ENCODE measurements at places on chromosomes 16 and 17.

- no peak for DNase-seq
These were observed 45.9 kb upstream of the KCNJ16 start for GRCh38 chr17:70028978-70029767.

DNA sequence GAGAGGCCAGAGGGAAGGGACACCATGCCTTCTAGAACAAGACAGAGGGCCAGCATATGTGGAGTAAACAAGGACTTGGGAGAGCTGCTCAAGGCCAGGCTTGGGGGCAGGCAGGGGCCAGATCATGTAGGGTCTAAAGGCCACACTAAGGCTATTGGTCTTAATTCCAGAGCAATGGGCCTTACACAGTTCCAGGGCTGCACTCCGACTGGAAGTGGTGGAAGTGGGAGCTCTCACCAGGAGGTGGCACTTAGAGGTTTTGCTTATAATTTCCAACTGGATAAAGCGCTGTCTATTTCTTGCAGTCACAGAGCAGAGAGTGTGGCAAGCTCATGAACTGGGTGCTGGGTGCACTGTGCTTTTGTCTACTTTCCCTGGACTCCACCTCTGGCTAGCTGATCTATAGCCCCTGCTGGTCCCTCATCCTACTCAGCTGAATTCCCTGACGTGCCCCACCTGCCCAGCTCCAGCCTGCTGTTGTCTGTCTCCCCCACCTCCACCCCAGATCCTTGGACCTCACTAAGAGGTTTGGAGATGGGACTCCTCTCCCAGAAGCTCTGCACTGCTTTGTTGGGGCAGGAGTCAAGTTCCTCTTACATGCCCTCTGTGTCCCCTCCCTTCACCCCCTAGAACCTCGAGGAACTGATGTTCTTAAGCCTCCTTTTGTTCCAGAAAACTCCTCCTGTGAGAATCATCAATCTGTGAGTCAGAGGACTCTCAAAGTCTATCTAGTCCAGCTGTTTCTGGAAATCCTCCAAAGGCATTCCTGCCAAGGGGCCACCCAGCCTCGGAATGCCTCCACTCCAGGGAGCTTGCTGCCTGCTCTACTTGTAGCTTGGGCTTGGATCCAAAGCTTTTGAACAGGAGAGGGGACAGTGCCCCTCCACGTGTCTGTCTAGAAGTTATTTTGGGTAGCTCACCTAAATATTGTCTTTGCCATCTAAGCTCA, 48.1 kb upstream of the KSR1 start:
- no peak for DNase-seq

DNA sequence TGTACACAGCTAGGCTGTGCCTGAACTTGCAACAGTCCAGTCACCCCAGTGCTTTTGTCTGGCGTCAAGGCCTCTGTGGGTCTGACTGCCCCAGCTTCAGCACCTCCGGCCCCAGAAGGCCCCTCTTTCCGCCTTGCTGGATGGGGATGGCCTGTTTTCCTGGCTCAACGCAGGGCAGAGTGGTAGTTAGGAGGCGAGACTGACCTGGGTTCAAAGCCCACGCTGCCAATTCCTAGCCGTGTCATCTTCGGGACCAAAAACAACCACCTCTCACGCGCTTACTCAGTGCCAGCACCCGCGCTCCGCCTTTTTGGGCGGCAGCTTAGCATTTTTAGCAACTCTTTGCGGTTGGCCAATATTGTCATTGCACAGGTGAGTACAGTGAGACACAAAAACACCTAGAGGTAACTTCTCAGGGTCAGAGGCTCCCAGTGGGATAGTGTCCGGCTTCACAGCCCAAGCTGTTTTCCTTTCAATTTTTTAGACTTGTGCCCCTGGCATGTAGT, 4.6 kb downstream of the MYBBP1A start:
- no peak for DNase-seq

DNA sequence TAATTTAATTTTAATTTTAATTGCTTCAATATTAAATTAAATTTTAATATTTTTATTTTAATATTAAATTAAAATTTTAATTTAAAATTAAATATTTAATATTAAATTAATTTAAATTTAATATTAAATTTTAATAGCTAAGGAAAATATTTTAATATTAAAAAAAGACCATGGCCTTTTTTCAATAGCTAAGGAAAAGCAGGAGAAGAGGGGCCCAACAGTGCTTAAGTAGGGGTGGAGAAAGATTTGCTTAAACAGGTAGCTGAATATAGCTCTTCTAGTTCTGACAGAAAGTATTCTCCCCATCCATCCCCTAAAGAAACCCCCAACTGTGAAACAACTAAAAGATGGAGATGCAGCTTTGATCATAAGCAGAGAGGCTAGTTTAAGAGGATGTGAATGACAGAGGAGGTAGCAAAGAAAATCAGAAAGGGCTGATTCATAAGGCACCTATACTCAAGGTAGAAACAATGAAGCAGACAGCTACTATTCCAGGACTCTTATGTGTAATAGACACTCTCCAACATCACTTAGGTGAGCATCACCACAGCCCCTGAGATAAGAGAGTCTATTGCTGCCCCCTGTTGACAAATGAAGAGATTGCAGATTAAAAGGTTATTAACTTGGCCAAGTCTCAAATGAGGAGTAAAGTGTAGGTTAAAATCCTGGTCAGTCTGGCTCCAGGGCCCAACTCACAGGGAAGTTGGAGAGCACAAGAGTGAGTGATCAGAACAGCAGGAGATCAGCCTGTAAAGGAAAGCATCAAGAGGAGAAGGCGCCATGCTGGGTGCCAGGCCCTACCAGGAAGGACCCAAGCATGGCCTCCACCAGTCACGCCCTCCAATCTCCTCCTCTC, 7.8 kb upstream of the RNASEK start:
- no peak for DNase-seq

DNA sequence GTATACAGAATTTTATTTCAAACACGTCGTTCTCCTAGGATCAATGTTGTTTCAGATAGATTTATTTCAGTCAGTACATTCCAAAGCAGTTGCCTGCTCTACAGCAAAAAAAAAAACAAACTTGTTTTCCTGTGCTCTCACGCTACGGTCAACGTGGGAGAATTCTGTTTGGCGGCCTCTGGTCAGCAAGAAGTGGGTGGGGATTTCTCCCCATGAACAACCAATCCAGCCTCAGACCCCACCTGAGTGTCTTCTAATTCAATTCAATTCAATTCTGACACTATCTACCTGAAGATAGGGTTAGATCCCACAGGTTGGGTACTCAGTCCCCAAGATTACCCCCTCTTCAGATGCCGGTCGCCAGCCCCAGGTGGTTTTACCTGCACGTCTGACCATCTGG, 22.1 kb downstream of the C17orf58 start:
- DNase-seq: no peak

- DNase-seq: no peak
These were observed 36.6 kb downstream of the TNRC6A start for GRCh38 chr16:24766057-24766456.

- DNase-seq: no peak
These were observed 22.1 kb downstream of the CIBAR2 start for GRCh38 chr16:85090181-85090580.

GRCh38 chr16:85563515-85564276, 49.4 kb upstream of the GSE1 start:
- DNase-seq: no peak

- DNase-seq: no peak
These were observed 77.9 kb downstream of the SDR42E1 start for GRCh38 chr16:81933361-81933760.

- DNase-seq: no peak
These were observed 44.3 kb downstream of the MPRIP start for GRCh38 chr17:17086585-17086984.

DNA sequence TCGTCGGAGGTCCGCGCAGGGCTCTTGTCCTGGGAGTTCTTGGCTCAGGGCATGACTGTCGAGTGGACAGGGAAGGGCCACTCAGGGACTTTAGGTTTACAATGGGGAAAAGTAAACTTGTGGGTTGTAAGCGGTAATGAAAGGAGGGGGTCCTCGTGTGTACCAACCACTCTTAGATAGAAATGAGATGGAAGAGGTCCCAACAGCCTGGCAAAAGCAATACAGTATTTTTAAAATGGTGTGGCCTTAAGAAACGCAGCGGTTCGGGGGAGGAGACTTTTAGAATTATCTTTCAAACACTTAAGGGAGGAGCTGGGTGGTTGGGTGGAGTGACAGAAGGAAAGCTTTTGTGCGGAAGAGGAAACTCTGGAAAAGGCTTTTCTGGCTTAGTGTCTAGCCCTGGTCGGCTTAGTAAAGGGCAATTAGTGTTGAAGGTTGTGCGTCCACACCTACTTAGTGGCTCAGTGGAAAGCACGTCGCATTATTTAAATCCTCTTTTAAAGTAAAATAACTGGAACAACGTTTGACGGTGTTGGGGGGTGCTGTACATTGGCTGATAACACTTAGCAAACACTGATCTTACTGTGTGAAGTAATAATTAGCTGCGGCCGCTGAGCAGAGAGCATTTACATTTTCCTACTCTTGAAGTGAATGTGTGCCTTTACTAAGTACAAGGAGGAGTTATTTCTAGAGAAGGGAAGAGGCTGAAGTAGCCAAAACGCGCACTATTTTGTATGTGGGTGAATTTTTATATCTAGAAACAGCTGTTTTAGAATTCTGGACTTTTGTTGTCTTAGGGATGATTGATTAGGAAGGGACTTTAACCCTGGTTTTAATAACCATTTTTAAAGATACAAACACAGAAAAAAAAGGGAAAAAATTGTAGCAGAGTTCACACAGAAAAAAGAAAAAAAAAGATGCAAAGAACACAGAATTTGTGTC, 1.0 kb downstream of the WSB1 start:
- peak; percentile 21 for DNase-seq

GRCh38 chr17:79338152-79338551, 263.5 kb downstream of the ENGASE start:
- DNase-seq: no peak

DNA sequence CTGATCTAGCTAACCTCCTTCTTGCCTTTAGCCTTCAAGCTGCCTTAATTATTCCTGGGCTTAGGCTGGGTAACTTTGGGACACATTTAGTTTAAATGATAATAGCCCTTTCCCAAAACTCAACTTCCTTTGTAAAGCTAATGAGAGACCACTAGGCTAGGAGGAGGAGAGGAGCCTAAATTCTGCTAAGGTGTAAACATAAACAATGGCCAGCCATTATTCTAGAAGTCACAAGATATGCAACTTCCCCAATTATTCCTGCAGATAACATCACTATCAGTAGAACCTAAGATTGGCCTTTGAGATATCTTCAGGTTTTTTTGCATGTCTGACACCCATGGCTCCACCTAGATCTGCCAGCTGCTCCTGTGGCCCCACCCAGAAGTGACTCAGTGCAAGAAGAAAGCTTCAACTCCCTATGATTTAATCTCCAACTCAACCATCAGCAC, 131.2 kb upstream of the FAM20A start:
- no peak for DNase-seq

GRCh38 chr17:12545877-12546513, 119.7 kb upstream of the MYOCD start:
- DNase-seq: no peak

- DNase-seq: no peak
These were observed 11.8 kb downstream of the PLCG2 start for GRCh38 chr16:81790830-81791435.

DNA sequence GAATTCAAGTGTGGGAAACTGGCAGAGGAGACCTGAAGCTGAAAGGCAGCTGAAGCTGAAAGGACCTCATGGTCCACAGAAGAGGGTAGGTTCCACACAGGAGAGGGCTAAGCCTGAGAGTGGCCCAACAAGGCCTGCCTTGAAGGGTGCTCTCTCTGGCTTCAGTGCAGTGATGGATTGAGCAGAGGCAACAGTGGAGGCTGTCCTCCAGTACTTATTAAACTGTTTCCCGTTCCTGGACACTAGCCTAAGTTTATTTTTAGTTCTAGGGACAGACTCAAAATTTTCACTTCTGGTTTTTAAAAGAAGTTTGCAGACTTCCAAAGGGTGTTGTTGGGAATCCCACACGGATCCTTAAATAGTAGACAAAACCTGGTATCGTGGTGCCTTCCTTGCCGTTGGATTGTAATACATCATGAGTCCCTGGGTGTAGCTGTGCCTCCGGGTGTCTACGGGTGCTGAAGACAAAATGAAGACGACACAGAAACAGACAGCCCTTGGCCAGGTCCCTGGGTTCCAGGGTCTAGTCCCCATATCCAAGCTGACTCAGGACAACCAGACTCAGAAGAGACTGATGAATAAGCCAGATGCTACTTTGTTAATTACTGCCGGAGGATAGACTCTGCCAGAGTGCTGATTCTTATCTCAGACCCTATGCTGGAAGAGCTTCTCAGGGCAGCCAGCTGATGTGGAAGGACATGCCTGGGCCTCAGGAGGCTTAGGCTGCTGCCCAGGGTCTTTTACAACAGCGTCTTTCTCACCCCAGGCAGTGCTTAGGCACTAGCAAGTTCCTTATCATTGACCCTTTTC, 7.1 kb upstream of the CMTM4 start:
- no peak for DNase-seq

DNA sequence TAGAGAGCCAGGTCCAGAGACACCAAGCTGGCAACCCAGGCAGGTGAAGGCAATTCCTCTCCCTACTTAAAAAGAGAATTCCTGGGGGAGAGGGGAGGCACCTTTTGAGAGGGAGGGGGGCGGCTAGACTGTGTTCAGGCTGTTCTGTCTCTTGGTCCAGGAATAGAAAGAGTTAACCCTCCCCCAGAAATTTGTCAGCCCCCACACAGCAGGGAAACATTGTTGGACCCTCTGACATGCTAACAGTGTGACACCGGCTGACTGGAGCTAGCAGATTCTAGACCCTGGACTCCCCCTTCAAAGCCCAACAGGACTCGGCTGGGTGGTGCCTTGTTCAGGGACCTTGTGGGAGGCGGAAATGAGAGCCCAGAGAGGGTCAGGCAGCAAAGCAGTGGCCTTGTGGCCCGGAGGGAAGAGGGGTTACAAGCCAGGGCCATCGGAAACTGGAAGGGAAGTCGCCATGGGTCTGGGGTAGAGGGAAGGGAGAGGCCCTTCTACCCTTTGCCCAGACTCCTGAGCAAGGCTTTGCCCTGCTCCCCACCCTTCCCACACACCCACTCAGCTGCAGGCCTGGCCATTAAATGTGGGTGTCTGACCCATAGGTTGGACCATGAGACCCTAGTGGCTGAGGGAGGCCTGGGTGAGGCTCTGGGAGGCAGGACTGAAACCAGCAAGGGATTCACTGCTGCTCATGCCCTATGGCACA, 44.6 kb downstream of the RAI1 start:
- no peak for DNase-seq

GRCh38 chr16:88295671-88296436, 86.9 kb upstream of the ZNF469 start:
- DNase-seq: no peak

- DNase-seq: no peak
These were observed 1.7 kb upstream of the SLC47A1 start for GRCh38 chr17:19531780-19532501.

GRCh38 chr17:63705657-63706056, 5.7 kb upstream of the LIMD2 start:
- no peak for DNase-seq

DNA sequence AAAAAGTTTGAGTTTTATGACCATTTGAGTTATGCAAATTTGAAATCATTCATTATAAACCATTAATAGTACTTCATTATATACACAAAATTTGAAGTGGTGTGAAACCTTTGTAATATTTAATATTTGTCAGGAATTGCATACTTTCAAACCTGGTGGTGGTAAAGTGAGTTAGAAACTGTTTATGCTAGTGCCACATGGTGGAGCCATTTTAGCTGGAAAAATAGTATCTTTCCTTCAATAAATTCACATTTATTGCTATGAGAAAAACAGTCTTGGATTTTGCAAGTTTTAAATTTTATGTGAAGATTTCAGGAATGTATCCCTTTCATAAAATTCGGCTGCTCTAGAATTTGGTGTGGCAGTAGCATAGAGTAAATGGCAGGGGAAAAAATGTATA, 7.3 kb upstream of the BLMH start:
- no peak for DNase-seq

Data from activated naive CD4-positive, alpha-beta T cell treated with anti-CD3 and anti-CD28 coated beads, Interleukin-2, amount 50 U/mL, for 16 hours (primary cell).